ENCODE measurements at places on chromosomes 7 and 10. TPM values are rescaled to one million over a fixed set of nuclear protein-coding genes. Genes with fewer than 3 reads are reported as not detected.

DNA sequence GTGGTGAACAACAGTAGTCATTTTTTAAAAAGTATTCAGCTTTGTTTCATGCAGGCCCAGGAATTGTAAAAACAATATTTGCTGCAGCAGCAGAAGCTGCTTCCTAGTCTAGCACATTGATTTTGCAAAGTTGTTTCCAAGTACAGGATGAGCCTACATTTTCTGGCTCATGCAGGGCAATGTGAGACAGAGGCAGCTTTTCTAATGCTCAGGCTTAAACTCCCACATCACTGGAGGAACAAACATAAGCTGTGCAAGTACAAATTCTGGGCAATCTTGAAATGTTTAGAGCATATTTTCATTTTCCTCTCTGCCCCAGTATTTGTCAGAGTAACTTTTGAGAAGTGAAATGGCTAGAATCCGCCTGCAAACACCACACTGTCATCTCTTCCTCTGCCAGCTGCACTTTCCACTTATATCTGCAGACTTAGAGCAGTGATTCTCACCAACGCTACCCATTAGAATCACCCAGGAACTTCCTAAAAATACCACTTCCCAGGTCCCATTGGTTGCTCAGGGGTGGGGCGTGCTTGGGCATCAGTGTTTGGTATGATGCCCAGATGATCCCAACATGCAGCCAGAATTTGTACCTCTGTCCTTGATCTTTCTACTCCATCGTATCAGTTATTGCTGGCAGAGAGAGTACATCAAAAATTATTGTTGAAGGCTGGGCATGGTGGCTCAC is 304.1 kb upstream of the LRGUK start:
- no peak overlapping the region for H3K27ac ChIP-seq
- H3K36me3 ChIP-seq, result no peaks in the 10 kb centered on the region
- peaks cover 12% of the 10 kb centered on the region for H3K4me1 ChIP-seq
- no peak overlapping the region for H3K4me3 ChIP-seq
- H3K27me3 ChIP-seq, result no peaks in the 10 kb centered on the region

The PDZD7 gene
- 0.54 TPM for polyA plus RNA-seq

GRCh38 chr7:155323001-155323638 is 25.4 kb downstream of the INSIG1 start:
- H3K36me3 ChIP-seq, result no peaks in the 10 kb centered on the region
- no peaks in the 10 kb centered on the region for H3K27me3 ChIP-seq
- H3K27ac ChIP-seq, result no peak overlapping the region
- DNase-seq, result no peak

GRCh38 chr10:34808801-34809745 is 6.0 kb downstream of the PARD3 start:
- no peak for DNase-seq
- H3K27me3 ChIP-seq, result no peaks in the 10 kb centered on the region

The GPC2 gene
- 0.55 TPM for polyA plus RNA-seq

DNA sequence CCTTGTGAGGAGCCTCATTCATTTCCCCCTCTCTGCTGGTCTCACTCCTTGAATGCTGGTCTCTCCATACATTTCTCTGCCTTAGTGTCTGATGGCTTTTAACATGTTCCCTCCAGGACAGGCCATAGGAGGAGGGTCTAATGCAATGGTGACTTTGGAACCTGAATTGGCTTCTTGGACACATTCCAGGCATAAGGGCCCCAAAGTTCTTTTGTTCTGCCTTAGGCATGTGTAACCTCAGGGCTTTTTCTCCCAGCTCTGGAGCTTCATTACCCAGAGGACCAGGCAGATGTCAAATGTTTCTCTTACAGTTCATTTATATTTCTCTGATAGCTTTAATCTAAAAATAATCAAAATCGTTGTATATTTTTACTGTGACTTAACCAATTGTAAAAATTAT is 162.6 kb downstream of the SDK1 start:
- no peak overlapping the region for H3K27ac ChIP-seq
- H3K4me1 ChIP-seq, result no peaks in the 10 kb centered on the region
- no peaks in the 10 kb centered on the region for H3K27me3 ChIP-seq
- no peaks in the 10 kb centered on the region for H3K36me3 ChIP-seq
- DNase-seq, result no peak

The BLNK gene
- 4.4 TPM for polyA plus RNA-seq

DNA sequence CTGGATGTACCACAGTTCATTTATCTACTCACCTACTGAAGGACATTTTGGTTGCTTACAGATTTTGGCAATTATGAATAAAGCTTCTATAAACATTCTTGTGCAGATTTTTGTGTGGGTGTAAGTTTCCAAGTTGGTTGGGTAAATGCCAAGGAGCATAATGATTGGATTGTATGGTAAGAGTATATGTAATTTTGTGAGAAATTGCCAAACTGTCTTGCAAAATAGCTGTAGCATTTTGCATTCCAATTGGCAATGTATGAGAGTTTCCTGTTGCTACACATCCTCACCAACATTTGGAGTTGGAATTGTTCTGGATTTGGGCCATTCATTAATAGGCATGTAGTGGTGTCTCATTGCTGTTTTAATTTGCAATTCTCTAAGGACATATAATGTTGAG is 33.9 kb upstream of the HYAL4 start:
- no peaks in the 10 kb centered on the region for H3K36me3 ChIP-seq
- H3K27ac ChIP-seq, result no peak overlapping the region
- H3K4me1 ChIP-seq, result no peaks in the 10 kb centered on the region
- DNase-seq, result no peak
- H3K4me3 ChIP-seq, result no peak overlapping the region

DNA sequence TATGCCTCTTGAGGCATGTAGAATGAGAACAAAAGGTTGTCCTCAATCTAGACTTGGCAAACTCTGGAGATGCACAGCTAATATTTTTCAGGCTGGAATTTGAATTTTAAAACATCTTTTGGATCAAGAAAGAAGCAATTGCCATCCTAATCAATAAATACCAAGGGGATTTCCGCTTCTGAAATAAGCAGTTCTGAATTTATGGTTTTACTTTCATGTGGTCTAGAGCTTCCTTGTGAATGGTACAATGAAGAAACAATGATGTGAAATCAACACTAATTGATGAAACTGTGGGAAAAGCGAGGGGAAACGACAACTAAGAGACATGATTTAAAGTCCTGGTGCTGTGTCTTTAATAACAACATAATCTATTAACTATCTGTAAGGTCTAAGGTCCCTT is 1202.7 kb downstream of the SORCS3 start:
- no peak for DNase-seq
- no peak overlapping the region for H3K27ac ChIP-seq
- H3K36me3 ChIP-seq, result no peaks in the 10 kb centered on the region

The ADCYAP1R1 gene
- not detected for polyA plus RNA-seq

- DNase-seq, result no peak
- H3K4me1 ChIP-seq, result peaks cover 7% of the 10 kb centered on the region
- no peak overlapping the region for H3K4me3 ChIP-seq
- H3K27ac ChIP-seq, result no peak overlapping the region
- H3K36me3 ChIP-seq, result no peaks in the 10 kb centered on the region
- H3K27me3 ChIP-seq, result no peaks in the 10 kb centered on the region
Observed at GRCh38 chr7:18566829-18567228, 71.3 kb downstream of the HDAC9 start.

GRCh38 chr7:132307465-132307864 is 268.8 kb downstream of the PLXNA4 start:
- no peak for DNase-seq
- H3K27me3 ChIP-seq, result peaks cover 3% of the 10 kb centered on the region
- H3K4me3 ChIP-seq, result no peak overlapping the region
- H3K4me1 ChIP-seq, result no peaks in the 10 kb centered on the region
- no peaks in the 10 kb centered on the region for H3K36me3 ChIP-seq

- no peaks in the 10 kb centered on the region for H3K4me1 ChIP-seq
- no peak for DNase-seq
- no peak overlapping the region for H3K4me3 ChIP-seq
- peaks cover 9% of the 10 kb centered on the region for H3K27me3 ChIP-seq
- H3K36me3 ChIP-seq, result no peaks in the 10 kb centered on the region
- H3K27ac ChIP-seq, result no peak overlapping the region
Observed at GRCh38 chr10:97923476-97923875, 73.8 kb downstream of the GOLGA7B start.

The CFAP70 gene
- polyA plus RNA-seq, result 0.60 TPM

- no peaks in the 10 kb centered on the region for H3K4me1 ChIP-seq
- DNase-seq, result no peak
- H3K27me3 ChIP-seq, result peaks cover 4% of the 10 kb centered on the region
- H3K36me3 ChIP-seq, result no peaks in the 10 kb centered on the region
Observed at GRCh38 chr7:101588131-101588935, 40.8 kb downstream of the MYL10 start.

DNA sequence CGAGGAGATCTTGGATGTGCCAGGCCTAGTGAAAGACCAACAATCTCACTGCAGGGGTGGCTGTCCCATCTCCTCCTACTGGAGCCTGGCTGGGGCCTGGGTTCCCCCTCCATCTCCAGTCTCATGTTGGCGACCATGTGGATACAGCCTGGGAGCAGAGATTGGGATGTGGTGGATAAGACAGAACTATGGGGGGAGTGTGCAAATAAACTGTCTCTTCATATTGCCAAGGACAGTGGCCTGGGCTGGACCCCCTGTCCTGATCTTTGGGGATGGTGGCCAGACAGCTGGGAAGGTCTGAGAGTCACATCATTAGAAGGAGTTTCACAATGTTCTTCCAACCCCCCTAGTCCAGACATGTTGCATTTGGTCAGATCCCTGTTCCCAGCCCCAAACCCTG is 5.8 kb upstream of the MINDY4 start:
- H3K36me3 ChIP-seq, result no peaks in the 10 kb centered on the region
- H3K27ac ChIP-seq, result no peak overlapping the region
- H3K27me3 ChIP-seq, result no peaks in the 10 kb centered on the region
- H3K4me1 ChIP-seq, result peaks cover 3% of the 10 kb centered on the region

DNA sequence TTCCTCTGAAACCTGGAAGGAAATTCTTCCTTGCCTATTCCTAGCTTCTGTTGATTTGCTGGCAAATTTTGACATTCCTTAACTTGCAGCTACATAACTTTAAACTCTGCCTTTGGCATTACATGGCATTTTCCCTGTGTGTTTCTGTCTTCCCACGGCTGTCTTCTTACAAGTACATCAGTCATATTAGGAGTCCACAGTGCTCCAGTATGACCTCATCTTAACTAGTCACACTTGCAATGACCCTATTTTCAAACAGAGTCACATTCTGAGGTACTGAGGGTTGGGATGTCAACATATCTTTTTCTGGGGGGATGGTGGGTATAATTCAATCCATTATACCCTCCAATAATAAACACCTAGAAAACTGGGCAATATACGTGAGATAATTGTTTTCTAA is 37.4 kb upstream of the EPHB6 start:
- no peak for DNase-seq
- H3K4me3 ChIP-seq, result no peak overlapping the region
- H3K4me1 ChIP-seq, result no peaks in the 10 kb centered on the region
- H3K27me3 ChIP-seq, result peaks cover 3% of the 10 kb centered on the region
- H3K36me3 ChIP-seq, result no peaks in the 10 kb centered on the region
- no peak overlapping the region for H3K27ac ChIP-seq
